ENCODE measurements at places on chromosomes 3 and 15.

- peak; percentile 68 for DNase-seq
Measured at GRCh38 chr3:49411535-49411967, 225 bp downstream of the RHOA start.

- no peak for DNase-seq
Measured at GRCh38 chr15:67190813-67191212, 63.6 kb downstream of the AAGAB start.

DNA sequence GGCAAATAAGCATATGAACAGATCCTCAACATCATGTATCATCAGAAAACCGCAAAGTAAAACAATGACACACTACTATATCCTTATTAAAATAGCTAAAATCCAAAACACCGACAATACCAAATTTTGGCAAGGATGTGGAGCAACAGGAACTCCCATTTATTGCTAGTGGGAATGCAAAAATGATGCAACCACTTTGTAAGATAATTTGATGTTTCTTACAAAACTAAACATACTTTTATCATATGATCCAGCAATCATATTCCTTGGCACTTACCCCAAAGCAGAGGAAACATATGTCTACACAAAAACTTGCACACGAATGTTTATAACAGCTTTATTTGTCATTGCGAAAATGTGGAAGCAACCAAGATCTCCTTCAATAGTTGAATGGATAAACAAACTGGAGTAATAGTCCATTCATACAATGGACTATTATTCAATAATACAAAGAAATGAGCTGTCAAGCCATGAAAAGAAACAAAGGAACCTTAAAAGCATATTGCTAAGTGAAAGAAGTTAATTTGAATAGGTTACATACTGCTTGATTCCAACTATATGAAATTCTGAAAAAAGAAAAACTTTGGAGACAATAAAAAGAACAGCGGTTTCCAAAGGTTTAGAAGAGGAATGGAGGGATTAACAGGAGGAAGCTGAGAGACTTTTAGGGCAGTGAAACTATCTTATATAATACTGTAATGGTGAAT lies 172.0 kb downstream of the VPS13C start:
- DNase-seq: no peak

GRCh38 chr3:126758882-126759281 lies 54.8 kb downstream of the CHCHD6 start:
- DNase-seq: no peak

DNA sequence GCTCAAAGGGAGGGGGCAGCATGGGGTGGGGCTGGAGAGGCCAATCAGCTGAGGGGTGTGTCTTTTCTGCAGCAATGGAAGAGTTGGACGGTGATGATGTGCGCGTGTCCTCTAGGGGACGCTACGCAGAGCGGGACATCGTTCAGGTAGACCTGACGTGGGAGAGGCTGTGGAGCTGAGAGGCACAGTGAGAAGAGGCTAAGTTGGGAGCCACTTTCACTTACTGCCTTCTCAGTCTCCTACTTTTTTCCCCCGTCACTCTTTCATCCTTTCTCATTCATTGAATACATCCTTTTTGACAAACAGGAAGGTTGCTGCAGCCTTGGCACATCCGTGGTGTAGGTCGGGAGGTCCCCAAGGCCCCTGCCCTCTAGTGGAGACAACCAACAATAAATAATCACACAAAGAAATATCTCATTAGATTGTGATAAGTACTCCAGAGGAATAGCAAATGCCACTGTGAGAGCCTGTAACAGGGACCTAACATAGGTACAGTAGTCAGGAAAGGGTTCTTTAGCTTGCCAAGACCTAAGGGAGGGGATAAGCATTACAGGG lies 4.4 kb upstream of the BRPF1 start:
- peak; percentile 77 for DNase-seq

GRCh38 chr3:124695369-124695768 lies 34.9 kb upstream of the UMPS start:
- DNase-seq: no peak

- no peak for DNase-seq
Measured at GRCh38 chr15:25176616-25176923, 221.8 kb downstream of the SNRPN start.

DNA sequence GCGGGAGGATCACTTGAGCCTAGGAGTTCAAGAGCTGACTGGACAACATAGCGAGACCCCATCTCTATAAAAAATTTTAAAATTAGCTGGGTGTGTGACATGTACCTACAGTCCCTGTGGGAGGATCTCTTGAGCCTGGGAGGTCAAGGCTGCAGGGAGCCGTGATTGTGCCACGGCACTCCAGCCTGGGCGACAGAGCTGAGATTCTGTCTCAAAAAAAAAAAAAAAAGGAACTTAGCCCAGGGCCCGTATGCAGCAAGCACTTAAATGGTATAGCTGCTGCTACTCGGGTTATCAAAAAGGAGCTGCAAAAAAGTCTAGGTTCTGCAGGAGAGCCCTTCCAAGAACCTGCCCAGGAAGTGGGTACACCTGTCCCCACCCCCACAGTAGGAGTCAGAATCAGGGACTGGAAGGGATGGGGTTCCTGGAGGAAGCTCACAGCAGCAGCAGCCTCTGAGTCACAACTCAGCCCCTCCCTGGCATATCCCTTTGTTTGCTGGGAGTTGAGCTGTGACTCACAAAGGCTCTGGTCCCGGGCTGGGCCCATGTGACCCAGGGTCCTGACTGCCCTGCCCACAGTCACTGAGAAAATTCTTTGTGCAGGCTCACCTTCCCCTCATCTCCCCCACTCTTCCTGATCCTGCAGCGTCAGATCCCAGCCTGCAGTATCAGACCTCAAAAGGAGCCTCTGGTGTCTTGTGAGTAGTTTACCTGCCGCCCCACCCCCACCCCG lies at the start of gene SPATA12:
Gene SPATA12 (plus strand): TSS at position 576 of the 733 bp plus-strand sequence. CDS start 13,031 bp downstream, outside the sequence.
- DNase-seq: no peak

- no peak for DNase-seq
Measured at GRCh38 chr3:154251610-154252009, 72.7 kb downstream of the DHX36 start.

All from CD4-positive, alpha-beta T cell treated with Interleukin-17A for 1 hour (primary cell).